ENCODE measurements at places on chromosomes 4 and X. TPM values are rescaled to one million over a fixed set of nuclear protein-coding genes. Genes with fewer than 3 reads are reported as not detected.

PAGE4 gene
- total RNA-seq: not detected

IL21 gene
- total RNA-seq: not detected

MTNR1A gene
- not detected for total RNA-seq

PNCK gene
- total RNA-seq: 4.7 TPM

HS3ST1 gene
- total RNA-seq: 2.3 TPM

CDX4 gene
- not detected for total RNA-seq

BBS12 gene
- total RNA-seq: 3.1 TPM

TRIM75 gene
- total RNA-seq: not detected

NDNF gene
- not detected for total RNA-seq

CNGA1 gene
- 1.9 TPM for total RNA-seq

ENOX2 gene
- total RNA-seq: 10.1 TPM
